ENCODE measurements at places on chromosomes 11 and 22. TPM values are rescaled to one million over a fixed set of nuclear protein-coding genes. Genes with fewer than 3 reads are reported as not detected.

DNA sequence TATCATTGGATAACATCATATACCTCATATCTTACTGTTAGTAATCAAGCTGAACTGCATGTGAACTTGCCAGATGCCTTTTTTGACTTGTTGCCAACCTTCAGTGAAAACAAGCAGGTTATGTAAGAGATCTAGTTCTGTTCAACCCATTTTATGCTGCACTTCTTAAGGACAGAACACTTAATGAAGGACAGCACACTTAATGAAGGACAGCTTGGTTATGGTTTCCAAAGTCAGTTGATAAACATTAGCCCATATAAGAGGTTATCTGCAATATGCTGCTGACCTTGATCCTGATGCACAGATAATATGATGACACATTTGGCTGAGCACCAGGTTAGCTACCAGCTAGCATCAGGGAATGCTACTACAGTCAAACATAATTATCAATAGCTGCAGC lies 358.7 kb upstream of the PDGFD start:
- DNase-seq: no peak
- peaks cover 14% of the 10 kb centered on the region for H3K4me1 ChIP-seq
- H3K36me3 ChIP-seq: no peaks in the 10 kb centered on the region
- no peaks in the 10 kb centered on the region for H3K27me3 ChIP-seq

MYOD1 gene
- not detected for total RNA-seq

APOA1 gene
- total RNA-seq: 0.80 TPM

DNA sequence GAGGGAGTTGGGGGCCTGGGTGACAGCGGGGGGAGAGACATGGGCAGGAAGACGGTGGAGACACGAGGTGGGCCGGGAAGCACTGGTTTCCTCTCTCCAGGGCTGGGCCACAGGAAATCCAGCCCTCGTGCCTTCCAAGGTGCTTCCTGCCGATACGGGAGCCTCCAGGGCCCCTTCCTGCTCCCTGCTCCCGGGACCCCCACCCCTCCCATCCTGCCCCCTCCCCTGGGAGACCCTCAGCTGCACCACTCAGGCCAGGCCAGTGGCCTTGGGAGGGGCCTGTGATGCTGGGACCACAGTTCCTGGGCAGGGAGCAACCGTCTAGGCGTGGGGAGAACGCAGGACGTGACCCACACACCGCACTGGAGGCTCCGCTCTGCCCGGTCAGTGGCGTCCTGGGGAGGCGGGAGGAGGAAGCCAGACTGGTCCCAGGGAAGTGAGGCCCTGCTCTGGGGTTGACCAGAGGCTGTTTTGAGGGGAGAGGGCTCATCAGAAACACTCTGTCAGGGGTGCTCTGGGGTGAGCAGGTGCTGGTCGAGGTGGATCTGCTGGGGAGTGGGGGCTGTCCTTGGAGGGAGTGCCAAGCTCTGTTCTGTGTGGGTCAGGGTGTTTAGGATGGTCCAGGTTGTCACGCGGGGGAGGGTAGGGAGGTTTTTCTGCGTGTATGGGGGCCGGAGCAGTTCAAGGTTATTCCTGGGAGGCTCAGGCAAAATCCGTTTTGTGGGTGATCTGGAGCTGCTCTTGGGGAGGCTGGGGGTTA lies at the start of gene SHANK3:
TSS of gene SHANK3 (plus strand) at position 353 of the 760 bp plus-strand sequence.
- no peak for DNase-seq
- H3K4me1 ChIP-seq: peaks cover 14% of the 10 kb centered on the region
- H3K27me3 ChIP-seq: peaks cover 33% of the 10 kb centered on the region
- peak within 1 kb of the TSS; percentile 59 for H3K4me3 ChIP-seq
- no peaks in the 10 kb centered on the region for H3K36me3 ChIP-seq

Data from neural crest cell (in vitro differentiated cells).